ENCODE measurements at places on chromosomes 13 and 19.
A peak's percentile ranks its signal among the peaks of the same experiment; 100 is the strongest.

DNA sequence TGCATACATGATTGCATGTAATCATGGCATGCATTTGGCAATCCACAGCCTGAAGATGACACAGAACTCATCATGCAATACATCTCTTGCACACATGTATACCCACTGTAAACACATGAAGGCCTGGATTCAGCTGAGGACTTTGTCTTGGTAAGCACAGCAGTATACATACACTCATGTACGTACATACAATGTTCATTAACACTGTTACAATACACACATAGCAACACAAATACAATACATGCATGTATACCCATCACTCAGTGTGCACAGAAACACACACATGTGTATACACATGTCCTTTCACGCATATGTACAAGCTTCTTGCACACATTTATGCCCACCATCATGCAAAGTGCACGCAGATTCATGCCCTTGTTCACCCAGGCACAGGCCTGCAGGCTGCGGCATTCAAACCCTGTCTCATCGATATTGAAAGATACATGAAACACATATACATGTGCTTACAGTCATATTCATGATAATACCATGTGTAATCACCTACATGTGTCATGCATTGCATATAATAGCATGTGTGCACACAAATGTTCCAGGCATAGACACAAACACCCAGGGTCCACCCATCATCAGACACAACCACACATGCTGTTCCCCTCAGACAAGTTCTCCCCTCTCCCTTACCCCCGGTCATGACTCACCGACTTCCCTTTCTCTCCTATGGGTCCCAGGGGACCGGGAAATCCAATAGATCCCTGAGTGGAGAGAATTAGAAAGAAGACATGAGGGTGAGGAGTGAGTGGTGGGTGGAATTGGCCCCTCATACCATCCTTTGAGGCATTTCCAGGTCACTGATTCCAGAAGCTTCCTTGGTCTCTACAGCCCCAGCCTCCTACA lies 28.7 kb downstream of the COL5A3 start:
- DNase-seq: no peak

DNA sequence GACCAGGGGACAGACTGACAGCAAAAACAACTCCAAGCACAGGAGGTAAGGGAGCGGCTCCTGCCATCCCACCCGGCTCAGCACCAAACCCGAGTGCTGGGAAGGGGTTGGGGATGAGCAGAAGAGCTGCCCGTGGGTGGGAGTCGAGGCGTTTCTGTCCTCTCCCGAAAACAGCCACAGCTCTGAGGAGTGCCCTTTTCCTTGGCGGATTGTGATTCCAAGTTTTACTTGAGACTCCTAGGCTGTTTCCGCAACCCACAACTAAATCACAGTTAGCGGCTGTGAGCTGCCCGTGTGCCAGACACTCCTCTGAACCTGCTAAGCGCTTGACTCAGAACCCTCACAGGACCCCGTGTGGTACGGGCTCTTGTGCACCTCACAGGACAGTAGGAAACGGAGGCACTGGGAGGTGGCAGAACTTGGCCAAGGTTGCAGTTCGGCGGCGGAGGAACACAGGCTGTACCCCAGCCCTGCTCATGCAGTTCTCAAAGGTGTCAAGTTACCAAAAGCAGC lies 21.4 kb downstream of the CFAP97D2 start:
- DNase-seq: peak; percentile 21

DNA sequence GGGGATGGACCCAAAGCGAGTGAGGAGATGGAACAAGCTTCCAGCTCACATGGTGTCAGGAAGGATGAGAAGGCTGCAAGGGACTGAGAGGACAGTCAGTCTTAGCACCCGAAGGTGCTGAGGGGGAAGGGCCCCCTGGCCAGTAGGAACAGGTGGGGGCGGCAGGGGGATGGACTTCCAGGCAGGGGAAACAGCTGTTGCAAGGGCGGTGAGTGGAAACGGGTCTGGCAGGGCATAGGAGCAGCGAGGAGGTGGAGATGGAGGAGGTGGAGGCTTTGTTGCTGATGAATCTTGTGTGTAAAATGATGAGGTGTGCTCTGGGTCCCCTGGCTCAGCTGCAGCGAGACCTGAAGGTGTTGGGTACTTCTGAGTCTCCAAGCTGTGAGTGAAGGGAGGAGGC lies 1.2 kb downstream of the MAP1S start:
- DNase-seq: no peak

DNA sequence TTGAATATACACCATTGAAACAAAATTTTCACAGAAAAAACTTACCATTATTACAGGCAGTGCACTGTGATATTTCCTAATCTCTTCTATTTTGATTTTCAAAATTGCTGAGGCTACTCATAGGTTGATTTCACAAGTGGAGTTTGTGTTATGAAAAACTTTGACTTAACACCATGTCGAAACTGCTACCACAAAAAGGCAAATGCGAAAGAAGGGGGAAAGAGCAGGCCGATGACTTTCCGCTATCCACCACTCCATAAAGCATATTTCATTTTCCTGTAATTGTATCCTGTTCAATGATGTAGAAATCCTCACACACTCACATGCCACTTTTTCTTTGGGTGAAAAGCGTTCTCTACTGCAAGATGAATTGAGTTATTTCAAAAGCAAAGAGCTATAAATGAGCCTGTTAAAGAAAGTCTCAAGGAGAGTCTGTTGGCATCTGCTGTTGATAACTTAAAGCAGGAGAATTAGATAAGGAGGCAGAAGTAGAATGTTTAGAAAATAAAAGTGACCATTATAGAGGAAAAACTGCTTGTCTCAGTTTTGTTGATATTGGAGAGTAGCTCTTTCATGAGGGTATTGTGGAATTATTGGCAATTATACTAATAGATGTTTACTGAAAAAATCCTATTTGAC lies 18.8 kb downstream of the KL start:
- no peak for DNase-seq

DNA sequence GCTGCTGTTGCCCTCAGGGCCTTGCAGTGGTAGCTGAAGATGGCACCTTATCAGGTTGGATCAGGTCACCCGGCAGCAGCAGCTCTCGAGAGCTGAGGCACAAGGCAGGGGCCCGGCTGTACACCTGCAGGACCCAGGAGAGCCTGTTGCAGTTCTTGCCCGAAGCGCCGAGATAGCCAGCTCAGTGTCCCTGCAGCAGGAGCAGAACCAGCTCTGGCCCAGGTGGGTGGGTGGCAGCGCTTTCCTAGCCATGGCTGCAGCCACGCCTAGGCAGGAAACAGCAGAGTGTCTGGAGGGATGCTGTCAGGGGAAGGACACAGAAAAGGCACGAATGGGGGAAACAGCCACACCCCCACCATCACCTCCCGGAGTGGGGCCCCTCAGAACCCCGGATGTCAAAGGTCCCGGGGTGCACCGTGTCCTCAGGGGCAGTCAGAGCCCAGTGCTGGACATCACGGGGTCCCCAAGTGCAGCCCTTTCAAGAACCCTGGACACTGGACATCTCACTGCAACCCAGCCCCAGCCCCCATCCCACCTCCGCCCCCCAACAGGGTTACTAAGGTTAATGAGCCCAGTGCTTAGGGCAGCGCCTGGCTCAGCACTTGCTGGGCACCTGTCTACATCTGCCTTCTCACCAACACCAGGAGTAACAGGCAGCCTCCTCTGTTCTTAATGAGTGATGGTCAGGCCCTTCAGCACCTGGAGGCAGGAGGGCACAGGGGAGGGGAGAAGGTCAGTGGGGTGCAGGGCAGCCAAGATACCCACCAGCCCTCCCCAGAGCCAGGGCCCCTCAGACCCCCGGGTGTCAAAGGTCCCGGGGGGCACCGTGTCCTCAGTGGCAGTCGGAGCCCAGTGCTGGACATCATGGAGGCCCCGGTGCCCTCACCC lies 8.7 kb downstream of the ACP4 start:
- no peak for DNase-seq

Measured in left renal pelvis (tissue), 4 donors.